ENCODE measurements at places on chromosomes 3 and 15.

DNA sequence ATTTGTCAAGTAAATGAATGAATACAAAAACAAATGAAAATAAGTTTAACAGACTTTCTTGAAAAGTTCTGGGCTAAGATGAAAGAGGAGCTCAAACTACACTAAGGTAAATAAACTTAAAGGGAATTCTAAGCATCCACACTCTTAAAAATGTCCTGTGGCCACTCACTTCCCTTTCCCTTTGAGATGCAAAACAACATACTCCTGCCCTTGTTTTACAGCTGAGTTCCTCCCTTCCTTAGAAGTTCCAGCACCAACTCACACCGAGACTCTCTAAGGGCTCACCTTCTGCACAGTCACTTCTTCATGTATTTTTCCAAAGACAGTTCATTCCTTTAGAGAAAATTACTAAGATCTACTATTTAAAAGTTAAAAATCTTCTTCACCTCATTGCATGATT lies 123.3 kb upstream of the CMC1 start:
- no peak for DNase-seq

GRCh38 chr3:42796332-42796885 lies 7.9 kb downstream of the HIGD1A start:
- no peak for DNase-seq

- no peak for DNase-seq
These were observed 293.9 kb upstream of the PROK2 start for GRCh38 chr3:72078676-72079368.

DNA sequence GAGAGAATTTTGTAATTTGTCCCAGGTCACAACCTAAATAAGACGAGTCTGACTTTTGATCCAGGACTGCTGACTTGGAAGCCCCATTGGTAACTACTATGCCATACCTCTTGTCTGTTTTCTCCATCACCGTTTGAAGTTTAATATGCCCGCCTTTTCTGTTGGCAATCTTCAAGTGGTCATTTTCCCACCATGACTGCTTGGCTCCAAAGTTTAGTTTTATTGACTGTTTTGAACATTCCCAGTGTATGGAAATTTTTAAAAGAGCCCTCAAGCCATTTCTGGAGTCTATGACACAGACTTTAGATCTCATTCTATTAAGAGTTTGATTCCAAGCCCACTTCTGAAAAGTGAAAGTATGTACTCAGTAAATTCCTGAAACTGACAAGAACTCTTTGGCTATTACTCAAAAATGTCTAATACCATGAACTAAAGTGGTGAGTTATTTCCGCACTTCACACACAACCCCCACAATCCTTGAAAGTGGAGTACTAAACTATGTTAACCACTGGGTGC lies 136.7 kb upstream of the ADAMTS9 start:
- no peak for DNase-seq

GRCh38 chr15:25775317-25775912 lies 87.7 kb downstream of the ATP10A start:
- DNase-seq: no peak

DNA sequence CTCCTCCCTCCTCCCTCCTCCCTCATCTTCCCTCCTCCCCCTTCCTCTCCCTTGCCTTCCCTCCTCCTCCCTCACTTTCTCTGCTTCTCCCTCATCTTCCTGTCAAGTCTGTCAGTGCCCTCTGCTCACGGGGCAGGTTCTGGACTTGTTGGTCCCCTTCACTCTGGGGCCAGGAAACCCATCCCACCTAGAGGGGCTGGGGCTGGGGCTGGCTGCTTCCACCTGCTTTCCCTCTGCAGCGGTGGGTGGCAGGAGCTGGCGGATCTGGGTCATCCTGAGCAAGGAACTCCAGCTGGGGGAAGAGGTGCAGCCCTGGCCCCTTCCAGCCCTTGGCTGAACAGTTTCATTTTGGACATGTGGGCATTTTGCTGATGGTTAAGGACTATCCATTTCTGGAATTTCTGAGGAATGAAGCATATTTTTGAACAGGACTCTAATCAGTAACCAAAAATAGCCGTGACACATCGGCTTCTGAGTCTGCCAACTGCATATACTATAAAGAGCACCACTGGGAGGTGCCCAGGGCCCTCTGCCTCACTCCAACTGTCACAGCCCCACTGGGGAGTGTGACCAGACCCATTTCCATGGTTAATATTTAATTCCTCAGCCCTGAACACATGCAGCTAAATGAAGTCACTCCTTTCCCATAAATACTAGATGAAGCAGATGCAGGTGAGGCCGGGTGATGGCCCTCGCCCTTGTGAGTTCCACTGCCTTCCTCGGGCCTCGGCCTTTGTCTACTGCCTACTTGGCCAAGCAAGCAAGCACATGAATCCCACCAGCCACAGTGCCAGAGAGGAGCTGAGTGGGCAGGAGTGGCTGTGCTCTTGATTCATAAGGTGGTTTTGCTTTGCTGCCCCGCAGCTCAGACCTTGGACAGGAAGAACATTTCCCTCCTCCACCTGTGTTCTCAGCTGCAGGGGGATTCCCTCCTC lies 39.8 kb downstream of the CHDH start:
- no peak for DNase-seq

GRCh38 chr3:12593473-12593872 lies 36.6 kb downstream of the MKRN2 start:
- DNase-seq: no peak

DNA sequence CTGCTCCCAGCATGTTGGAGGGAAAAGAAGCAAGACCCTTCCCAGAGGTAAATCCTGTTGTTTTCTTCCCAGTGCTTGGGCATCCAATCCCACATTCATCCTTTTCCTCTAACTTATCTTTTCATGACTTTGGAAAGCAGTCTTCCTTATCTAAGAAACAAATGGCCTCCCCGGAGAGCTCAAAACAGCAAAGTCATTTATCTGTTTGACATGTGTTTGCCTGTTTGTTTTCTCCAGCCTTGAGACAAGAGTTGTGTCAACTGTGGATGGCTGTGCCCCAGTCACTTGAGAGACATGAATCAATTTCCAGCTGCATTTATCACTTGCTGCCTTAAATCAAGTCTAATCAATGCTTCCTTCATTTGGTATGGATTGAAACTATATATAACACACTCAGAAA lies 103.9 kb downstream of the SHQ1 start:
- DNase-seq: no peak

DNA sequence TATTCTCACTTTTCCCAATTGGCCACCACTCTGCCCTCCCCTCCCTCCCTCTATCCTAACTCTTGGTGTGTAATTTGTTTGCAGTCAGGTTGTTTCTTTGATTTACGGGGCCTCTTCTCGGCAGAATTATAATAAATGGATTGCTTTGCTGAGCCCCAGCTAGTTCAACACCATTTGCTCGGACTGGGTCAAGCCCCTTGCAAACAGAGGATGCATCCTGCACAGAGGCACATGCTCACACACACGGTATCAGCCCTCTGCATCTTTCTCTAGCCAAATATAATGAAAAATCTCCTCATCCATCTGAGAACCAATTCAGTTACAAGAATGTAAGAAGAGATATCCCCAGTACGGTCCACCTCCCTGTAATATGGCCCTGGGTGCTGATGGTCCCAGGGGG lies 97.7 kb downstream of the EPHB1 start:
- DNase-seq: no peak

DNA sequence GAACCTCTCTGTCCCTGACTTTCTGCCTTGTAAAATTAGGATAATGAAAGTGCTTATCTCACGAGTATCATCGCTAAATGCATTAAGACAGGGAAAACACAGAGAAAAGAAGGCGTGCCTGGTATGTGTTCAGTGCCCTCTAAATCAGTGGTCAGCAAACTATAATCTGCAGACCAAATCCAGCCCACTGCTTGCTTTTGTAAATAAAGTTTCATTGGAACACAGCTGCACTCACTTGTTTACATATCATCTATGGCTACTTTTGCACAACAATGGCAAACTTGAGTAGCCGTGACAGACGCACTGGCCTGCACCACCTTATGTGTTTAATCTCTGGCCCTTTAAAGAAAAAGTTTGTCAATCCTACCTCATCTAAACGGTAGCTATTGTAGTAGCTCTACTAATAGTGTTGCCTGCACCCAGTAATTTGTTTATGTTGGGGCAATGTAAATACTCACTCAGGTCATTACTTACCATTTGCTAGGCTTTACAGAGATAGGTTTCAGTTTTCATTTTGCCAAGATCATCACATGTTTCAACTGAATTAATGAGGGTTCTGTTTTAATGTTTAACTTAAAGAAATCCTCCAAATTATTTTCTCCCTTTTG lies 229.4 kb downstream of the FEZF2 start:
- no peak for DNase-seq

GRCh38 chr15:82856397-82857170 lies 47.2 kb downstream of the WHAMM start:
- no peak for DNase-seq

GRCh38 chr3:130537673-130538304 lies 20.8 kb downstream of the COL6A6 start:
- no peak for DNase-seq

GRCh38 chr3:161851941-161852566 lies 355.4 kb downstream of the OTOL1 start:
- DNase-seq: peak; percentile 39

DNA sequence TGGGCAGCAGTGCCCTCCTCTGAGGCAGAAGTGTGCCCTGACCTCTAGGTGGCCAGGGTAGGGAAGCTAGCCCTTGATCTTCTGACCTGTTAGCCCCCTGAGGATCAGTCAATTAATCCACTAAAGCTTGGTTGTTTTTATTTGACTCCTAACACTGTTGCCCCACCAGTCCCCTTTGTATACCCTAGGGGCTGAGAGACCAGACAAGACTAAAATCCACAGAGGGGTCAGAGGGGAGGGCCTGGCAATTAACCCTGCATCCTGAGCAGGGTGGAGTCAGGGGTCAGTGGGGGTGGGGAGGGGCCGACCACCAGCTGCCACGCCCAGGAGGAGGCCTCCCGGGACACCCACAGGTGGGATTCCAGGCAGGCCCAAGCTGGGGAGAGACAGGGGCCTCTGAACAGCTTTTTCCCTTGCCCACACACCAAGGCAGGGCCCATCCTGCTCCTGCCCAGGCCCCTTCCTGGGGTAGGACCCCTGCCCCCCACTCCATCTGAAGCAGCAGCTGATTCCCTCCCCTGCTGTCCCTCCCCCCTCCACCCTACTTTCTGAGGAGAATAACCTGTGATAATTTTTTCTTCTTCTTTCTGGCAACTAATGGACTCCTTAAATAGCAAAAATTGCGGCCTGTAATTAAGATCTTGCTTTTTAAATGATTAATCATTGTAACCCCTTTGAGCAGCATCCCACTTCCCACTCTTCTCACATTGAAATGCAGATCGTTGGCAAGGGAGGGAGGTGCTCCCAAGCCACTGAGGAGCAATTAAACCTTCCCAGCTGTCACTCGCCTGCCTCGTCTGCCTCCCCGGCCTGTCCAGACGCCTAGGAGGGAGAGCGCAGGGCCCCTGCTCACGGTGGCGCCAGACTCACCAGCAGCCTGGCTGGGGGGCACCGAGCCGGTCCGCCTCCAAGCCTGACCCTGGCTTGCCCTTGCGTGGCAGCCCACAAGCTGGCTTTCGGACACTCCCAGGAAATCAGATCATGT lies 51.9 kb downstream of the RHCG start:
- DNase-seq: no peak

DNA sequence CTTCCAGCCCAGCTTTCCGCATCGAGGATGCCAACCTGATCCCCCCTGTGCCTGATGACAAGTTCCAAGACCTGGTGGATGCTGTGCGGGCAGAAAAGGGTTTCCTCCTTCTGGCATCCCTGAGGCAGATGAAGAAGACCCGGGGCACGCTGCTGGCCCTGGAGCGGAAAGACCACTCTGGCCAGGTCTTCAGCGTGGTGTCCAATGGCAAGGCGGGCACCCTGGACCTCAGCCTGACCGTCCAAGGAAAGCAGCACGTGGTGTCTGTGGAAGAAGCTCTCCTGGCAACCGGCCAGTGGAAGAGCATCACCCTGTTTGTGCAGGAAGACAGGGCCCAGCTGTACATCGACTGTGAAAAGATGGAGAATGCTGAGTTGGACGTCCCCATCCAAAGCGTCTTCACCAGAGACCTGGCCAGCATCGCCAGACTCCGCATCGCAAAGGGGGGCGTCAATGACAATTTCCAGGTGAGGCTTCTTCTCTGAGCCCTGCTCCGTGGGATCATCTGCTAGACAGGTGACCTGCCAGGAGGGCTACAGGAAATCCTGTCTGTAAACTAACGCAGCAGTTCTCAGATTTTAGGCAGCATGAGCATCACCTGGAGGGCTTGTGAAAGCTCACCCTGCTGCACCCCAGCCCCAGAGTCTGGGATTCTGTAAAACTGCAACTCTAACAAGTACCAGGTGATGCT lies 1.6 kb downstream of the THBS1 start:
- DNase-seq: no peak

DNA sequence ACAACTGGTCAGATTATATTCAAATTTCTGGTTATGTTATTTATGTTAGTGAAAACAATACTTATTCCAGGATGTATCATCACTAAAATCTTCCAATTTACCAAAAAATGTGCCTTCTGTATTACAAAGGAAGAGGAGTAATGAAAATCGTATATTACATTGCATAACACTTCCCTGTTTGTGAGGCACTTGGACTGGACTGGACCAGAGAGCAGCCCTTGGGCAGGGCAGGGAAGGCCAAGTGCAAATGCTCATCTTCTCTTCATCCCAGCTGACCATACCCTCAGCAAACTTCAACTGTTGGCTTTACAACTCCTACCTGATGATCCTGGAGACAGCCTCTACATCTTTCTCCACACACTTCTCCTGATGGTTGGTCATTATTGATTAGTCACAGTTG lies 285.7 kb upstream of the MME start:
- no peak for DNase-seq

DNA sequence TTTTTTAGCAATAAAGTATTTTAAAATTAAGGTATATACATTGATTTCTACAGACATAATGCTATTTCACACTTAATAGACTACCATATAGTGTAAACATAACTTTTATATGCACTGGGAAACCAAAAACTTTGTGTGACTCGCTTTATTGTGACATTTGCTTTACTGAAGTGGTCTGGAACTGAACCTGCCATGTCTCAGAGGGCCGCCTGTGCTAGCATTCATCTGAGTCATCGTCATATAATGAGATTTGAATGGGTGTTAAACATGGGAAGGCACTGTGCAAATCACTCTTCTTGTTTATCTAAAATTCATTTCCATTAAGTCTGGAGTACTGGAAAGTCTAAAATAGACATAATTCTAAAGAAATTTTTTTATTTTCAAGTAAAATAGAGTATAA lies 12.9 kb downstream of the EIF2AK4 start:
- no peak for DNase-seq

DNA sequence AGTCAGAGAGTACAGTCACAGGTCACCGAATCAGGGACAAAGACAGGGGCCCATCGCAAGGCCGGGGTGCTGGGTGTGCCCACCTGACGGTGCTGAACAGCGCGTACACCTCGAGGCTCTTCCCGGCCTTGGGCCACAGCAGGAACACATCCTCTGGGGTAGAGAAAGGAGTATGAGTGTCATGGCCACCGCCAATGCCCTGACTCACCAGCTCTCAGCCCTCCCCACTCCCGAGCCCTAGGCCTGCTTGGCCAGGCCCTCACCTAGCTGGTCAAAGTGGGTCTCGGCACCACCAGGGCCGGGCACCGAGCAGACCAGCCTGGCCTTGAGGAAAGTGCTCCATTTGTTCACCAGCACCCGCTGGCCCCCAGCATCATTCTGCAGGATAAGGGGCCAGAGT lies 4.2 kb downstream of the SEMA3G start:
- DNase-seq: no peak

- DNase-seq: no peak
These were observed 141.8 kb upstream of the ATP11B start for GRCh38 chr3:182651461-182651860.

- DNase-seq: no peak
These were observed 17.3 kb downstream of the TRPM1 start for GRCh38 chr15:31084176-31084575.
